Breast epithelium (tissue), 4 donors: ENCODE measurements at places on chromosomes 13 and 19.
A peak's percentile ranks its signal among the peaks of the same experiment; 100 is the strongest.

DNA sequence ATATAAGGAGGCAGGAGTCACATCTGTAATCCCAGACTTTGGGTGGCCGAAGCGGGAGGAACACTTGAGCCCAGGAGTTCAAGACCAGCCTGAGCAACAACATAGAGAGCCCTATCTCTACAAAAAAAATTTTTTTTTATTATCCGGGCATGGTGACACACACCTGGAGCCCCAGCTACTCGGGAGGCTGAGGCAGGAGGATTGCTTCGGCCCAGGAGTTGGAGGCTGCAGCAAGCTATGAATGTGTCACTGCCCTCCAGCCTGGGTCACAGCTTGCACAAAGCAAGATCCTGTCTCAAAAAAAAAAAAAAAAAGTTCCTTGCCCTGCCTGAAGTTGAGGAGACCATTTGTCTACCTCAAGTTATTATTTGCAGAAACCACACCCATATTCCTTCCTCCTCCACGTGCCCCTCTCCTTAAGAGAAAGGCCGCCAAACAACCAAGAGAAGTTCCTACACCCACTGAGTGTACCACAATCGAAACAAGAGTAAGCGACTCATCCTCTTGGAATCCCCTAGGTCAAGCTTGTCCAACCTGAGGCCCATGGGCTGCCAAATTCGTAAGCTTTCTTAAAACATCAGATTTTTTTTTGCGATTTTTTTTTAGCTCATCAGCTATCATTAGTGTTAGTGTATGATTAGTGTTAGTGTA is 2.2 kb downstream of the ABCC4 start:
- DNase-seq, result no peak
- no peaks in the 10 kb centered on the region for H3K4me1 ChIP-seq
- H3K4me3 ChIP-seq, result no peak overlapping the region
- H3K27ac ChIP-seq, result no peak overlapping the region
- no peaks in the 10 kb centered on the region for H3K36me3 ChIP-seq
- H3K27me3 ChIP-seq, result no peaks in the 10 kb centered on the region

GRCh38 chr13:44874886-44875630 is 114.2 kb downstream of the NUFIP1 start:
- no peaks in the 10 kb centered on the region for H3K27me3 ChIP-seq
- no peak overlapping the region for H3K4me3 ChIP-seq
- no peaks in the 10 kb centered on the region for H3K4me1 ChIP-seq
- H3K27ac ChIP-seq, result no peak overlapping the region
- DNase-seq, result no peak

- H3K27ac ChIP-seq, result no peak overlapping the region
- no peaks in the 10 kb centered on the region for H3K27me3 ChIP-seq
- no peaks in the 10 kb centered on the region for H3K36me3 ChIP-seq
- no peak overlapping the region for H3K4me3 ChIP-seq
- no peaks in the 10 kb centered on the region for H3K4me1 ChIP-seq
These were observed 193.7 kb downstream of the RFC3 start for GRCh38 chr13:34011552-34012085.

GRCh38 chr19:53631949-53632407 is at the start of gene DPRX:
DPRX (plus strand) TSS chr19:53631999; CDS start chr19:53632107, 108 bp downstream.
- no peak within 1 kb of the TSS for H3K4me3 ChIP-seq
- no peaks in the 10 kb centered on the region for H3K27me3 ChIP-seq
- no peaks in the 10 kb centered on the region for H3K36me3 ChIP-seq

- H3K4me3 ChIP-seq, result no peak overlapping the region
- no peaks in the 10 kb centered on the region for H3K4me1 ChIP-seq
- no peak overlapping the region for H3K27ac ChIP-seq
- no peaks in the 10 kb centered on the region for H3K36me3 ChIP-seq
These were observed 44.5 kb downstream of the SLC7A9 start for GRCh38 chr19:32824916-32825608.

DNA sequence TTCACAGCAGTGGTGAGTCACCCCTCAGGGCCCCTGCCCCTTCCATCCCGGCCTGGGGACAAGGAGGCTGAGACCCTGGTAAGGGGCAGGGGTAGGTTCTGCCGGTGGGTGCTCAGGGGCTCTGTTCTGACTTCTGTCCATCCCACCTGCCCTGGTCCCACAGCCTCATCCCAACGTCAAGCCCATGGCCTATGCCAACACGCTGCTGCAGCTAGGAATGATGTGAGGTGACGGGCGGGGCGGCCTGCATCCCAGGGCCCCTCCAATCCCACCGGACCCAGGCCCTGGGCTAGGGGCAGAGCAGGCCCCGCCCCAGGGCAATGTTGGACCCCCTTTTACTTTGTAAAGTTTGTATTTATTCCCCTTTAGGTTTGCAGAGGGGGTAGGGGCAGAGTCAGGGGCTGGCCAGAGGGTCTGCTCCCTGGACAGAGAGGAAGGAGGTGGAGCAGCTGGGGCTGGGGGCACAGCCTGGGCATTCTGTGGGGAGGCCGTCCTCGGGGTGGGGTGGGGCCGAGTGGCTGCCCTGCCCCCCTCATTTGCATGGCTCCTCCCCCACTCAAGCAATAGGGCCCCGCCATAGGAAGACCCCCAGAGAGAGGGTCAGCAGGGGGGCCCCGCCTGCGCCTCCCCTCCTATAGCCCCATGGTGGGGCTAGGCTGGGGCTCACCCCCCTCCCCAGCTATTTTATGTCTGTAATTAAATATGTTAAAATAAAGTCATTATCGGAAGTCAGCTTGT is 23.1 kb downstream of the CCDC8 start:
- peaks cover 9% of the 10 kb centered on the region for H3K4me1 ChIP-seq
- no peak for DNase-seq
- H3K36me3 ChIP-seq, result no peaks in the 10 kb centered on the region
- H3K27me3 ChIP-seq, result no peaks in the 10 kb centered on the region
- H3K27ac ChIP-seq, result no peak overlapping the region

DNA sequence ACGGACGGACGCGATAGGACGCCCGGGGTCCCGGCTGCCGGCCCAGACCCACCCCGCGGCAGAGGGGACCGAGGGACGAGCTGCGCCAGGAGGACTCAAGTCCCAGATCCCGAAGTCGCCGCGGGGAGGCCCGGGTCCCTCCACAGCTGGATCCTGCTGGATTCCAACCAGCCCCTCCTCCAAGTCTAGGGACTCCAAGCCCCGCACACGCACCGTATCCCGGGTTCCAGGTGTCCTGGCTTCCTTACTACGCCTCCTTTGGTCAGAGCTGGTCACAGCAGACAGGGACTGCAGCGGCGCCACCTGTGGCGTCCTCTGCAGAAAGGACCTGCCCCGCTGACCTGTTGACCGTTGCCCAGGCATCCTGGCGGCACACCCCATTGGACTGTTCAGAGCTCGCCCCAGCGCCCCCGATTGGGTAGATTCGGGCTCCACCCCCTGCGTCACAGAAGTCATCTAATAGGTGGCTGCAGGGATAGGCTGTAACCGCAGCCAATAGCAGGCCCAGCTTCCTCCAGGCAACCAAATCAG is 29.0 kb upstream of the ZNF709 start:
- H3K4me1 ChIP-seq, result no peaks in the 10 kb centered on the region
- H3K36me3 ChIP-seq, result no peaks in the 10 kb centered on the region
- no peak overlapping the region for H3K4me3 ChIP-seq
- H3K27ac ChIP-seq, result no peak overlapping the region
- no peak for DNase-seq
- no peaks in the 10 kb centered on the region for H3K27me3 ChIP-seq

DNA sequence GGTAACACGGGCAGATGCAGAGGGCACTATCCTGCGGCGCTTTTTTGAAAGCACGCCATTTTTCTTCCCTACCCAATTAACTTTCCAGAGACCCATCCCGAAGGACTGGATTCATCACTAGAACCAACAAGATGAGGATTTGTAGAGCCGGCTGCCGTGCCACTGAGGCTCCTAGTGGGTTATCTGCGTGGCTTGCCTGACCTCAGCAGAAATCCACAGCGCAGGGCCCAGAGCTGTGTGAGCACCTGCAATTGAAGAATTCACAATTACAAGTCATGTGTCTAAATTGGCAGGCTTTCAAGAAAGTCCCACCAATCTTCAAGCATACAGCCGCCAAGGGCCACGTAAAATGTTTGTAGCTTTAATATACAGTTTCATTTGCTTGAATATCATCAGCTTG is 75.5 kb downstream of the ALOX5AP start:
- DNase-seq, result no peak
- H3K4me1 ChIP-seq, result no peaks in the 10 kb centered on the region
- H3K4me3 ChIP-seq, result peak overlapping the region; percentile 21
- H3K36me3 ChIP-seq, result no peaks in the 10 kb centered on the region
- peak overlapping the region; percentile 65 for H3K27ac ChIP-seq
- no peaks in the 10 kb centered on the region for H3K27me3 ChIP-seq

DNA sequence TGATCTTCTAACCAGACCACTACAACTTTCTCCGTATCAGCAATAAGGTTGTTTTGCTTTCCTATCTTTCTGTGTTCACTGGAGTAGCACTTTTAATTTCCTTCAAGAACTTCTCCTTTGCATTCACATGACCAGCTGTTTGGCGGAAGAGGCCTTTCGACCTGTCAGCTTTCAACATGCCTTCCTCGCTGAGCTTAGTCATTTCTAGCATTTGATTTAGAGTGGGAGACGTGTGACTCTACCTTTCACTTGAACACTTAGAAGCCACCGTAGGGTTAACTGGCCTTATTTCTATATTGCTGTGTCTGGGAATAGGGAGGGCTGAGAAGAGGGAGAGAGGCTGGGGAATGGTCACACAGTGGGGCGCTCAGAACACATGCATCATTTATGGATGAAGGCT is 104.7 kb downstream of the TUBGCP3 start:
- H3K4me1 ChIP-seq, result no peaks in the 10 kb centered on the region
- H3K27ac ChIP-seq, result no peak overlapping the region
- no peaks in the 10 kb centered on the region for H3K27me3 ChIP-seq
- DNase-seq, result no peak
- H3K4me3 ChIP-seq, result no peak overlapping the region
- H3K36me3 ChIP-seq, result no peaks in the 10 kb centered on the region

DNA sequence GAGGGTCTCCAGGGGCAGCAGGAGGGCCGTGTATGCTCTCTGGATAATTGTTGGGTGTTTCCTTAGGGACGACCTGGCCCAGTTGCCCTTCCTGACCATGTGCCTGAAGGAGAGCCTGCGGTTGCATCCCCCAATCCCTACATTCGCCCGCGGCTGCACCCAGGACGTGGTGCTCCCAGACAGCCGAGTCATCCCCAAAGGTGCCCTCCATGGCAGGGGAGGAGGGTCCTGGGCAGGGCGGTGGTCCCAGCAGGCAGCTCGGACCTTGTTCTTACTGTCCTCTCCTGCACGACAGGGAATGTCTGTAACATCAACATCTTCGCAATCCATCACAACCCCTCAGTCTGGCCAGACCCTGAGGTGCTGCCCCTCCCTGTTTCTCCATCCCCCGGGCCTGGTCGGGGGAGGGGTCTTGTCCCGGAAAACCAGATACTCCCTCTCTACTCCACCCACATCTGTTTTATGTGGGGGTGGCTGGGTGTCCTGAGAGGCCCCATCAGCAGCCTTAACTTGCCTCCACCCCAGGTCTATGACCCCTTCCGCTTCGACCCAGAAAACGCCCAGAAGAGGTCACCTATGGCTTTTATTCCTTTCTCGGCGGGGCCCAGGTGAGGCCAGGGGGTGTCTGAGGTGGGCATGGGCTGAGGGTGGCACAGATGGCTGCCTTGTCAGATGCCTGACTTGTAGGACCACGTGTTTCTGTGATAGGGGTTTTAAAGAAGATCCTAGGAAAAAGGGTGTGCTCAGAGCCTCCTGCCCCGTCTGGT is 12.3 kb upstream of the CYP4F3 start:
- no peak for DNase-seq
- no peak overlapping the region for H3K4me3 ChIP-seq
- H3K4me1 ChIP-seq, result no peaks in the 10 kb centered on the region
- no peak overlapping the region for H3K27ac ChIP-seq

DNA sequence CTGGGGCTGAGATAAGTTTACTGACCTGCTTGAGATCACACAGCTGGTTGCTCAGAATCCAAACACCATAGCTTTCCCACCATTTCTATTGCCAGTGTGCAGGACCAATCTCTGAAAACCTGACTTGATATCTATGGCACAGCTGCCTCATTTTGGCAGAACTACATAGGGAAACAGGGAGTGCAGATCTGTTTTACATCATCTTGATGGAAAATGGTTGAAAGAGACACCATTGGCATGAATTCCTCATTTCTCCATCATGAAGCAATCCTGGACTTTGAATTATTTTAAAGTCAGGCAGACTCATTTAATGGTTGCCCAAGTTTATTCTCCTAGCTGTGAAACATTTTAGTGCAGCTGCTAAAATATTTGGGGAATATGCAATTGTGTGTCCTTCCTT is 1628.2 kb upstream of the SLC10A2 start:
- H3K27me3 ChIP-seq, result no peaks in the 10 kb centered on the region
- DNase-seq, result no peak
- H3K4me1 ChIP-seq, result no peaks in the 10 kb centered on the region
- no peaks in the 10 kb centered on the region for H3K36me3 ChIP-seq
- no peak overlapping the region for H3K4me3 ChIP-seq
- H3K27ac ChIP-seq, result no peak overlapping the region

- H3K36me3 ChIP-seq, result no peaks in the 10 kb centered on the region
- H3K4me3 ChIP-seq, result no peak overlapping the region
- no peaks in the 10 kb centered on the region for H3K27me3 ChIP-seq
- no peak overlapping the region for H3K27ac ChIP-seq
These were observed 12.0 kb upstream of the SHFL start for GRCh38 chr19:10074153-10074552.

- peaks cover 12% of the 10 kb centered on the region for H3K4me1 ChIP-seq
- peak overlapping the region; percentile 88 for H3K27ac ChIP-seq
- H3K4me3 ChIP-seq, result peak overlapping the region; percentile 54
- H3K27me3 ChIP-seq, result no peaks in the 10 kb centered on the region
- no peak for DNase-seq
These were observed 1.4 kb downstream of the BST2 start for GRCh38 chr19:17404015-17404414.

DNA sequence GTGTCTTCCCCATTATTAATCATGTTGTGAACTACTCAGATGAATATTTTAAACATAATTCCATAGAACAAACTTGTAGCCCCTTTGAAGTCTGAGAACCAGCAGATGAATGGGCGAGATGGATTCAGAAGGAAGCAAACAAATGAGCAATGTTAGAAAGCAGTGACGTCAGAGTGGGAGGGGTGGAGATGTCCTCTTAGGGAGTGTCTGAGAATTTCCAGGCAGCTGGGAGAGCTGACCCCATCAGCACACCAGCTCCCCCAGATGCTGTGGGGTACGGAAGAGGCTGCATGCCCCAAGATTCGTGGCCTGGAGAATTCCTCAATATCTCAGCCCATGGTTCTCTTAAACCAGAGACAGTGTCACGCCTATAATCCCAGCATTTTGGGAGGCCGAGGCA is 68.6 kb downstream of the DPF1 start:
- H3K4me3 ChIP-seq, result no peak overlapping the region
- H3K4me1 ChIP-seq, result no peaks in the 10 kb centered on the region
- H3K27ac ChIP-seq, result no peak overlapping the region

DNA sequence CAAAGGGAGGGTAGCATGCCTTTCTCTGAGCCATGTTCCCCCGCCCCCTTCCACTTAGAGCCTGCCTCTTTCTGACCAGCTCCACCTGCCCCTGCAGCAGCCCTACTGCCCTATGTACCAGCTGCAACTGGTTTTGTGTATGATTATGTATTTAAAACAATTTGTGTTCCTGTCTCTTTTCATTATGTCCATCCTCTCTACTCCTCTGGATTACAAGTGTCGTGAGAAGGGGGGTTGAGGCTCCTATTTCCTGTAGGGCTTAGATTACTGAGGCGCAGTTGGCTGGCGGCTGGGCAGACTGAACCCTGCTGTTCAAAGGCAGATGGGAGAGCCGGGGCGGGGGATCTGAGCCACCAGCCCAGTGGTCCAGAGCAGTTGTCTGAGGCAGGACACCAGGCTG is 213.3 kb downstream of the KCNRG start:
- H3K4me1 ChIP-seq, result no peaks in the 10 kb centered on the region
- H3K27ac ChIP-seq, result no peak overlapping the region
- H3K4me3 ChIP-seq, result no peak overlapping the region
- H3K36me3 ChIP-seq, result no peaks in the 10 kb centered on the region

- peak within 1 kb of the TSS; percentile 42 for H3K4me3 ChIP-seq
- H3K27ac ChIP-seq, result no peak within 1 kb of the TSS
These were observed at the start of gene TRPC4 for GRCh38 chr13:37869756-37870488. TRPC4 (minus strand) TSS chr13:37869772; CDS start chr13:37783333, 86,439 bp downstream.
